ENCODE measurements at places on chromosomes 13 and 19. TPM values are rescaled to one million over a fixed set of nuclear protein-coding genes. Genes with fewer than 3 reads are reported as not detected.

DNA sequence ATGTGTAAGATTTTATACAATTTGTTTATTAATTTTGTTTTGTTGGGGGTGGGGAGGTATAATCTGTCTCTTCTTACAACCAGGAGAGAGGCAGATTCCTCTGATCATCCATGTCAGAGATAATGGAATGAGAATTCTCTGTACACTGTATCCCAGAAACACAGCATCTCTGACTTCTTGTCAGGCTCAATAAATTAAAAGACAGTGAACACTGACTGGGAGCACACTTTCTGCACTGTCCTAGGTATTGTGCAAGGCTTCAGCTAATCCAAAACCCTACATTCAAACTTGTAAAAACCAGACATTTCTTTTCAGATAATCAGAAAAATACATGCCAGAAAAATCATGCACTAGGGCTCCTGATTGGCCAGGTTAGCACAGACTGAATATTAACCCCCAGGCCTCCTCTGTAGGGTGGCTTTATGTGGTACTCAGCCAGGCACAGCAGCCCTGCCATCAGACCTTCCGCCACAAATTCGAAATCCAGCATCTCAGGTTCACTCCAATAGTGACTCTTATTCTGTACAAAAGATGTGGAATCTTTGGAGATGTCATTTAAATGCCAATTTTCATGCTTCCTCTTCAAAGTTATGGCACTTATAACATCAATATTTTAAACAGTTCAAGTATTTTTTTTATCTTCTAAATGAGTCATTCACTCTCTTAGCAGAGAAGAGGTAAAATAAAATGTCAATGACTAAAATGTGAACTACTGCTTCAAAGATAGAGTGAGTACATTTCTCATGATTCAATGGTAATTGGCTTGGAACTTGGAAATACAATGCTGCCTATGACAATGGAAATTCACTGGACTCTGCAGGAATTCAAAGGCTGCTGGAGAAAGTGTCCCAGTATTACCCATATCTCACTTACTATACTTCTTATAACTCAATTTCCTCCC, 211.5 kb downstream of the KLF12 start:
- DNase-seq, result no peak

DNA sequence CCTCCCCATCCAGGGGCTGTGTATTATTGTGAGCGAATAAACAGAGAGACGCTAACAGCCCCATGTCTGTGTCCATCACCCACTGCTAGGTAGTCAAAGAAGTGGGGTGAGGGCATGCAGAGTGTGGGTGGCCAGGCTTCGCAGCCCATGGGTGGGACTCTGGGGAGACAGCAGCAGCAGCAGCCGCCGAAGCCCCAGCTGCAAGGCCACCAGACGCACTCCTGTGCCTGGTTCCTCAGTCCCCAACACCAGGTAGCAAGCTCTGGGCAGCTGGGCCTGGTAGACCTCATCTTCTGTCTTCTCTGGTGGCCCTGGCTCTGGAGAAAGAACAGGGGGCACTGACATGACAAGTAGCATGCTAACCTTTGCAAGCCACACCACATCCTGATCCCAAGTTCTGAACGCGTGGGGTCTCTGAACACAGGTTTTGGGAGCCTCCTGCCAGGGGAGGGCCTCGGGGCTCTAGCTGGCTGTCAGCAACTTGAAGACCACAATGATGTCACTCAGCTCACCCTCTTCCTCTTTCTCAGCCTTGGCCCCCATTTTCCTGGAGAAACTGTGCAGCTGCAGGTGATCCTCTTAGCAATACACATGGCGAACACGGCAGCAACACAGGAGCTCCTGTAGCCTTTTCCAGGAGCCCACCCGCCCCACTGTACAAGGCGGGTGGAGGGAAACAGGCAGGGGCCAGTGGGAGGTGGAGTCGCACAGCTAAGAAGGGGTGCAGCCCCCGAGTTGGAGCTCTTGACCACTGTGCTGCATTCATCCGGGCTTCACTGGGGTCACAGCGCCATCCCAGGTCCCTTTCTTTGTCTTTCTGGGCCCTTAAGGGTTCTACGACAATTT, 5.8 kb downstream of the FUZ start:
- no peak for DNase-seq

GRCh38 chr19:42433503-42434260, 6.5 kb upstream of the LIPE start:
- peak; percentile 94 for DNase-seq

Gene NLRP7
- 0.49 TPM for total RNA-seq

Gene ZNF540
- total RNA-seq, result not detected

Data from Caco-2 (cell line).